ENCODE measurements at places on chromosomes 1 and 21.

DNA sequence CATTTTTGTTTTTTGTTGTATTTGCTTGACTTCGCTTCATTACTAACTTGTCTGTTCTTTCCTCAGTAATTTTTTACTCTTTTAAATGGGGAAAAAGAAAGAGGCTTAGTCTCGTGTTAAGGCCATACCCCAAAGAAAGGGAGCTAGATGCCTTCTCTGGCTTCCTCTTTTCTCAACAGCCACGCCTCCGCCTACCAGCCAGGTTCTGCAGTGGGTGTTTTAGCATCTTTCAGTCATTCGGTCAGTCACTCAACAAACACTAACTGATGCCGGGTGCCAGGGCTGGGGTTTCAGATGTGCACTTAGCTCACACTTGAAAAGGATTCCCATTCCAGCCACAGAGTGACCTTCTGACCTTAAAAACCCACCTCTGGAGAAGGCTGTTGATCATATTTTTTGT lies 46.3 kb upstream of the VAV3 start:
- no peak overlapping the region for H3K27ac ChIP-seq
- H3K4me1 ChIP-seq = no peaks in the 10 kb centered on the region
- no peaks in the 10 kb centered on the region for H3K36me3 ChIP-seq
- no peak for DNase-seq
- H3K27me3 ChIP-seq = no peaks in the 10 kb centered on the region
- H3K4me3 ChIP-seq = no peak overlapping the region

DNA sequence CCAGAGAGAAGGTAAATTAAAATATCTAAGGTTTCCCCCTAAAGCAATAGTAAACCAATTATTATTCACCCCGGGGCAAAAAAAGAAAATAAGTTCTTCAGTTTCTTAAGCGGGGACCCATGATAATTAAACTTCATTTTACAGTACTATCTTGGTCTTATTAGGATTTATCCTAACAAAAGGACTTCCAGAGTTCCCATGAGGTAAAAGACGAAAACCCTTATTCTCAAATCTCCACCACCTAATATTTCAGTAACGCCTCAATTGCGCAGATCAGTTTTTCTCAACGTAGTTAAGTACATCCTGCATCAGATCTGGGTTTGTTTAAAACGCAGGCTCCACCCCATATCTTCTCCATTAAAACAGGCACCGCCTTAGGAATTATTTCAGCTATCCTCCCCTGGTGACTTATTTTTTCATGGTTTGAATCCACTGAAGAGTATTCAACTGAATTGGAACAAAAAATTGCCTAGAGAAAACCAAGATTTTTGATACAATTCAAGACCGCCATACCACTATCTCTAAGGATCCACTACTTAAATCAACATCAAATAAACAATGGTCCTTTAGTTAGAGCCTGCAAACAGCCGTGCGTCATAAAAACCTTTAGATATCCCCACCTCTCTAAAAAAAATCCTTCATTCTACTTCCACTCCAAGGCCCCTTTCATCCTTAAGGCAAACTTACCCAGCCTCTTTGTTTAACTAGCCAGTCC lies 1.7 kb downstream of the MCL1 start:
- peaks cover 56% of the 10 kb centered on the region for H3K4me1 ChIP-seq
- H3K36me3 ChIP-seq = peaks cover 46% of the 10 kb centered on the region
- H3K27me3 ChIP-seq = peaks cover 15% of the 10 kb centered on the region
- DNase-seq = no peak

- no peaks in the 10 kb centered on the region for H3K36me3 ChIP-seq
- H3K4me3 ChIP-seq = no peak overlapping the region
- H3K27ac ChIP-seq = no peak overlapping the region
- no peak for DNase-seq
- no peaks in the 10 kb centered on the region for H3K4me1 ChIP-seq
These were observed 61.2 kb downstream of the GBP6 start for GRCh38 chr1:89425056-89425455.

GRCh38 chr1:27136236-27136551 lies 18.7 kb downstream of the SLC9A1 start:
- no peak overlapping the region for H3K27ac ChIP-seq
- DNase-seq = no peak
- H3K36me3 ChIP-seq = no peaks in the 10 kb centered on the region
- H3K4me3 ChIP-seq = no peak overlapping the region
- no peaks in the 10 kb centered on the region for H3K27me3 ChIP-seq
- peaks cover 28% of the 10 kb centered on the region for H3K4me1 ChIP-seq

GRCh38 chr1:162612606-162613400 lies 19.5 kb upstream of the DDR2 start:
- H3K36me3 ChIP-seq = peaks cover 13% of the 10 kb centered on the region
- H3K4me3 ChIP-seq = no peak overlapping the region
- DNase-seq = no peak
- peaks cover 13% of the 10 kb centered on the region for H3K4me1 ChIP-seq
- H3K27me3 ChIP-seq = no peaks in the 10 kb centered on the region

DNA sequence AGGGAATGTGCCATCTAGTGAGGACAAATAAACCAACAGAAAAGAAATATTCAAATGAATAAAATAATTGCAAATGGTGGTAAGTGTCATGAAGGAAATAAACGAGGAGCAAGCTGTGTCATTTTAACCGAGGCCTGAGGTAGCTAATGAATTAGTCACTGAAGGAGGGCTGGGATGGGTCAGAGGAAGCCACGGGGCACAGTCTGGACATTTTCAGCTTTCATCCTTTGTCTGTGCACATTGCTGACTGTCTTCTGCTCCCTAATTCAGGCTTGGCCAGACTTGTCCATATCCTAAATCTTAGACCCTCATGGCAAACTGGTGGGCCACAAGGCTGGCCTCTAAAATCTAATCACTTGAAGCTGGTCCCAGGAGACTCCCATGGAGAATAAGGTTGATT lies 138.4 kb downstream of the RHOU start:
- H3K36me3 ChIP-seq = no peaks in the 10 kb centered on the region
- no peaks in the 10 kb centered on the region for H3K27me3 ChIP-seq
